ENCODE measurements at places on chromosomes 16 and 17. TPM values are rescaled to one million over a fixed set of nuclear protein-coding genes. Genes with fewer than 3 reads are reported as not detected.

- DNase-seq, result no peak
Observed at GRCh38 chr17:38605841-38606645, at the start of gene SRCIN1. Gene SRCIN1, minus strand, starts transcription at chr17:38605952. Its CDS starts 247 bp downstream, at chr17:38605705.

GRCh38 chr17:39063681-39064069, 87.8 kb downstream of the PLXDC1 start:
- no peak for DNase-seq

DNA sequence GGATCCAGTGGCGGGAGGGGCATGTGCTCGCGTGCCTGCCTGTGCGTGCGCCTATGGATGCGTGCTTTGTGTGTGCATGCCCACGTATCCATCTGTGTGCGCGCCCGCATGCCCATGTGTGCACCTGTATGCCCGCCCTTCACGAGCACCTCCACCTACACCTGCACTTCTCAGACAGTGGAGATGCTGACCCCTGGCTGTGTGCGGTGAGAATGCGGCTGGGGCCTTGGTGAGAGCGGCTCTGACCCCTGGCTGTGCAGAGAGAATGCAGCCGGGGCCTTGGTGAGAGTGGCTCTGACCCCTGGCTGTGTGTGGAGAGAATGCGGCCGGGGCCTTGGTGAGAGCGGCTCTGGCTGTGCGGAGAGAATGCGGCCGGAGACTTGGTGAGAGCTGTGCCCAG, 33.9 kb downstream of the AXIN1 start:
- DNase-seq, result no peak

DNA sequence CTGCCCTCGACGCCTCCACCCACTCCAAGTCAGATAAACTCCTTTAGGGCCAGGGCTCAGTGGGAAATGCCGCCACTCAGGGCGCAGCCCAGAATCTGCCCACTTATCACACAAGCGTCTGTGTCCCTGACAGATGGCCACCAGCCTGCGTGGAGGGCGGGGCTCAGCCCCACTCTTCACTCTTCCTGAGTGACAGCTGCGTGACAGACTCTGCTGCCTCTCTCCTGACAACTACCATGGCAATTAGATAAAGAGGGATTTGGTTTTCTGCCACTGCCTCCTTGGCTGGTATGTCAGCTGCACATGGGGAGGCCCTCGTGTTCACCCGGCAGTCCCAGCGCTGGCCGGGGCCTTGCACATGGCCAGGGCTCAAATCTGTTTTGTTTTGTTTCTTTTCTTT, 96.2 kb downstream of the RTN4RL1 start:
- DNase-seq, result no peak

DNA sequence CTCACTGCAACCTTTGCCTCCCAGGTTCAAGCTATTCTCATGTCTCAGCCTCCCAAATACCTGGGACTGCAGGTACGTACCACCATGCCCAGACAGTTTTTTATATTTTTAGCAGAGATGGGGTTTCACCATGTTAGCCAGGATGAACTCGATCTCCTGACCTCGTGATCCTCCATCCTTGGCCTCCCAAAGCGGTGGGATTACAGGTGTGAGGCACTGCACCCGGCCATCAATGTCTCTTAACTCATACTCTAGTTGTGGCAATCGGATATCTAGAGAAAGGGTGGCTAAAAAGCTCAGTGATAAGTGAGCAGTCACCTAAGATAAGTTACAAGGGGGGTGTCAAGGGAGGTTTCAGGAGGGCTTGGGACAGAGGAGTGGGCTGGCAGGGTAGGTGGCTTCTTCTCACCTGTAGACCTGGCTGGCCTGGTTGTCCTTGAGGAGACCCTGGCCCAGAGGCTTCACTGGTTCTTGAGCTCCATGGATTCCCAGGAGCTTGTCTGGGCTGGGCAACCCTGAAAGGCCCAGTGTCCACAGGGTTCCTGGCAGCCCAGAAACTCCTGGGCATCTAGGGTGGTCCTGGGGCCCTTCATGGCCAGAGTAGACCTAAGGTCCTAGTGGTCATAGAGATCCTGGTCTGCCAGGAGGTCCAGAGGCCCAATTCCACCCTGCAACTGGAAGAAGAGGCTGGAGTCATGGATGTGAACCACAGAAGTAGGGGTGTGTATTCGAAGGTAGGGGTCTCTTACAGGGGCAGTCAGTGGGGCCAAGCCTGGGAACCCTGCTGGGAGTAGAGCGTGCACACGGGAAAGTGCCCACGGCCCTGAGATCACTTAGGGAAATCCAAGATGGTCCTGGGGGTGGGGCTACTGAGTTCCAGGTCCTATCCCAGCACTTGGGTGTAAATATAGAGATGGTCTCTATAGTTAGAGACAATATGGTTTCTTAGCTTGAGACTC, 12.7 kb upstream of the IGFBP4 start:
- DNase-seq, result no peak

GRCh38 chr16:1298406-1298805, 11.0 kb upstream of the UBE2I start:
- no peak for DNase-seq

GRCh38 chr16:85839681-85840240, 40.3 kb downstream of the COX4I1 start:
- no peak for DNase-seq

GRCh38 chr17:259341-259976, 78.0 kb upstream of the DOC2B start:
- DNase-seq, result no peak

GRCh38 chr16:77556201-77556873, 121.5 kb upstream of the ADAMTS18 start:
- DNase-seq, result no peak

DNA sequence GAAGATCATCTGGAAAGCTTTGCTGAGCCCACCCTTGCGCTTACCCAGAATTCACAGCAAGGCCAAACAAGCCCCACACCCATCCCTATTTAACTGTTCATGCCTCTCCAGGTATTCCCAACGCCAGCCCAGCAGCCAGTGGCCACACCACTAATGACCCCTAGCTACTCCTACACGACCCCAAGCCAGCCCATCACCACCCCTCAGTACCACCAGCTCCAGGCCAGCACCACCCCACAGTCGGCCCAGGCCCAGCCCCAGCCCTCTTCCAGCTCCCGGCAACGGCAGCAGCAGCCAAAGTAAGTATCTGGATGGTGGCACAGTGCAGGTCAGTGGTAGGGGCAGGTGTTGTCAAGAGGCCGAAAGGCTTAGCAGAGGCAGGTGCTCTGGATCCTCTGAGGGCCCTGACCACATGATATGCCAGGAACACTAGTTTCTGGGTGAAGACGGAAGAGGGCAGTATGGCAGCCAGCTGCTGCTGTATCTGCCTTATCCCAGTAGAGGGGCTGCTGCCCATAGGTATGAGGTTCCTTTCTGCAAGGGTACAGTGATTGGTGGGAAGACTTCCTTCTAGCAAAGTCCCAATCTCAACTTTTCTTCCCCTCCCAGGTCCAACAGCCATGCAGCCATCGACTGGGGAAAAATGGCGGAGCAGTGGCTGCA, 10.7 kb downstream of the PROCA1 start:
- DNase-seq, result no peak

- no peak for DNase-seq
Observed at GRCh38 chr17:1229349-1229899, 40.8 kb upstream of the BHLHA9 start.

DNA sequence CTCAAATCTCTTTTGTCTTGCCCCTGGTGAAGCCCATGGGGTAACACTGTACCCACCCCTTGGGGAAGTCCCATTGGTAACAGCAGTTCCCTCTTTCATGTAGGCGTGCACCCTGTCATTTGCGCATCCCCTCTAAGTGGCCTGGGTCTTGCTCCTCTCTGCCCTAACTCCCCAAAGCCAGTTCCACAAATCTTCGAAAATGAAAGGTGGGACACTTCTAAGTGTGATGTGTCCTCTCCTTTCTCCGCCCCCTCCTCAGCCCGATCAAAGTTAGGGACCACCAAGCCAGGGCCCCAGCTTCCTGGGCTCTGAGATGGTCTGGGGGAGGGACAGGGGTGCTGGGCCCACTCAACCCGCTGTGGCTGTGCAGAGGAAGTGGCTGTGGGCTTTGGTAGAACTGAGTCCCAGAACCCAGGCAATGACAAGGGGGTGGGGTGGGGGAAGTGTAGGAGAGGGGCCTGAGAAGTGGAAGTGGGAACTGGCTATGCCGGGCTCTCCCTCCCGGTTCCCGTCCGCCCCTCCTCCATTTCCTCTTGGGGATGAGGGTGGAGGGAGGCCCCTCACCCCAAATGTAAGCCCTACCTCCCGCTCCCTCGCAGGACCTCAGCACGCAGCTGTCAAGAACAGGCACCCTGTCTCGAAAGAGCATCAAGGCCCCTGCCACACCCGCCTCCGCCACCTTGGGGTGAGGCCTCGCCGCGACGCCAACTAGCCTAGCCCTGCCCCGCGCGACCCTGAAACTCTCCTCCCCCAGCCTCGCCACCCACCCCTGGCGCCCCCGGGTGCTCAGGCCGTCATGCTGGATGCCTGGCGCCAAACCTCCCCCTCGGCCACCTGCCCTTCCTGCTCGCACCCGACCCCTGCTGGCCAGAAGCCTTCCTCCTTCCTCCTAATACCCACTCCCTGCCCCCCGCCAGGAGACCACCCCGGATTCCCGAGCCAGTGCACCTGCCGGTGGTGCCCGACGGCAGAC, 8.7 kb downstream of the ABI3 start:
- no peak for DNase-seq

DNA sequence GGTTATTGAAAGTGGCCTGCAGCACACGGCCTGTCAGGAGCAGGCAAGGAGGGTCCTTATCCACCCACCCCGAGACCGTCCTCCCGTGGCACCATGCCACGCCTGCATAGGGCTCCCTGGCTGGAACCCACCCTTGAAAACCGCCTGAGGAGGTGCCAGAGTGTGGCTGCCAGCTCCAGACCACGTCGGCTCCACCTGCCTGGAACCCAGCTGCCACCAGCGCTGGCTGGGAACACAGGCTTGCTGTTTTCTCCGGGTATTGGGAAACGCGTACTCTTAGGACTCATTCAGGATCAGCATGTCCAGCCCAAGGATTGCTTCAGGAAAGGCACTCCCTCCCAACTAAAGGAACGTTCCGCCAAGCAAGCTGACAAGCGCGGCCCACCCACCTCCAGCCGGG, 6.7 kb downstream of the ARL16 start:
- DNase-seq, result no peak

DNA sequence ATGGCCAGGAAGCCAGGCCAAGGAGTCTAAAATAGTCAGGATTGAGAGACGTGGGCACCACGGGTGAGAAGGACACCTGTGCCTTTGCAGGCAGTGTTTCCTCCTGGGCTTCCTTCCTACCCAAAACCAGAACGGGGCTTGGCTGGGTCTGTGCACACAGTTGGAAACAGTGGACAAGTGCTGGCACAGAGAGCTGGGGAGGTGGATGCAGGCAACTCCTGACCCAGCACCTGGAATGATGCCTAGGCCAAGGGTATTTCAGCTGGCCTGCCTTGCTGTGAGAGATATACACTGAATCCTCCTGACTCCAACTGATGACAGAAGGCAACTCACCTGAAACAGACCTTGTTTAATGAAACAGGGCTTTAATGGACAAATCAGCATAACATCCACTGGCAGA, 186.2 kb downstream of the SLC39A11 start:
- no peak for DNase-seq

- no peak for DNase-seq
Observed at GRCh38 chr16:4972938-4973587, 14.9 kb downstream of the SEC14L5 start.

GRCh38 chr17:74859459-74860228, at the start of gene GRIN2C:
Gene GRIN2C, minus strand, starts transcription at chr17:74859885. Its CDS starts 4,793 bp downstream, at chr17:74855092.
- no peak for DNase-seq

GRCh38 chr17:41810659-41811548, 845 bp downstream of the P3H4 start:
- DNase-seq, result no peak

DNA sequence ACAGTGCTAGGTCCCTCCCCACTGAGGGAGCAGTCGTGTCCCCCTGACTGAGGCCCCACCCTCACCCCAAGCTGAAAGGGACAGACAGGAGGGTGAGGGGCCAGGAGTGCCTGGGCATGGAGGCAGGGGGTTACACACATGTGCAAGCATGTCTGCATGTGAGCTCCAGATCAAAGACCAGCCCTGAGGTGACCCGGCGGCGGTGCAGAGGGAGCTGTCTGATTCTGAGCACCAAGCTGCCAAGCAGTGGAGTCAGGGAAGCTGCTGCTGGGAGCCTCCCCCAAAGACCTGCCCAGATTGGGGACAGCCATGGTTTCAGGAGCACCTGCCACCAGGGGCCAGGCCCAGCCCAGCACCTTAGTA, 5.5 kb downstream of the DLX3 start:
- no peak for DNase-seq

DNA sequence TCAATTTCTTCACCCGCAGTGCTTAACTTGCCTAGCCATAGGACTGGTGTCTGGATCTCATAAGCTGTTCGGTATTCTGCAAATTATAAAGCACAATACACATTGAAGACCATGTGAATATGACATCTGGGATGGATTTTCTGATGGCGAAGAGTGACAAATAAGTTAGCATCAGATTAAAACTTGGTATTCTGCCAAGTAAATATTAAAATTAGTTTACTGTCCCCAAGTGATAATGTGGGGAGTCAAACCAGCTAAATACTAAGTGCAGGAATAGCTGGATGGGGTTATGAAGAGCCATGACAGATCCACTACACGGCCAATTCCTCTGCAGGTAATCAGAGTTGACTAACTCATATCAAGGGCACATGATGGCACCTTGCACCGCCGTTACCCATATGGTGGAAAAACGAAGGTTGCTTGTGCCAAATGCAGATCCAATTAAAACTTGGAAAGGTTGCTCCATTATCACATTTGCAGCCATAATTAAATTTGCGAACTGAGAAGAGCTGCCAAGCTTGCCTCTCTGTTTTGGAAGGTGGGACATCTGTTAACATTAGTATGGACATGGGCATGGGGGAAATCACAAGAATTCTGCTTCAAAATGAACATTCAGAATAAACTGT, 114.9 kb upstream of the TOM1L1 start:
- DNase-seq, result no peak

DNA sequence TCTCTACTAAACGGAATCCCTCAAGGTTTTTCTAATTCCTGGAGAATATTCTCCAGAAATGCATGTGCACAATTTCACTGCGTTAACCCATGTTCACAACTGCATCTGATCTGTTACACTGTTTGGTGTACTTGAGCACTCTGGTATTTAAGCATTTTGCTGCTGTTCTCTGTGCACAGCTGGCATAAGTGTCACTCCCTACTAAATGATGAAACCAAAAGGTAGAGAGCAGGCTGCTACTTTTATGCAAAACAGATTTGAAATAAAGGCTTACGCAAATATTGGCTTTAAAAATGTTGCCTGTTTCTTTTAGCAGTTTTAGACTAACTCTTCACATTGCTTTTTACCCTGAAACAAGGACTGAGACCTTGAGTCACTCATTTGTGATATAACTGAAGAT, 41.7 kb downstream of the ESRP2 start:
- no peak for DNase-seq

- DNase-seq, result no peak
Observed at GRCh38 chr16:31298958-31299357, 39.2 kb downstream of the ITGAM start.

MGRN1 gene
- polyA plus RNA-seq, result 66.6 TPM

TBC1D3G gene
- not detected for polyA plus RNA-seq

ACSM2A gene
- 69.9 TPM for polyA plus RNA-seq

BICDL2 gene
- polyA plus RNA-seq, result 3.1 TPM

TVP23A gene
- polyA plus RNA-seq, result 5.0 TPM

ITGB4 gene
- polyA plus RNA-seq, result 16.5 TPM

SPHK1 gene
- polyA plus RNA-seq, result 3.4 TPM
